Glomerular endothelial cell (primary cell): ENCODE measurements at places on chromosomes 11 and 22.
A peak's percentile ranks its signal among the peaks of the same experiment; 100 is the strongest.

DNA sequence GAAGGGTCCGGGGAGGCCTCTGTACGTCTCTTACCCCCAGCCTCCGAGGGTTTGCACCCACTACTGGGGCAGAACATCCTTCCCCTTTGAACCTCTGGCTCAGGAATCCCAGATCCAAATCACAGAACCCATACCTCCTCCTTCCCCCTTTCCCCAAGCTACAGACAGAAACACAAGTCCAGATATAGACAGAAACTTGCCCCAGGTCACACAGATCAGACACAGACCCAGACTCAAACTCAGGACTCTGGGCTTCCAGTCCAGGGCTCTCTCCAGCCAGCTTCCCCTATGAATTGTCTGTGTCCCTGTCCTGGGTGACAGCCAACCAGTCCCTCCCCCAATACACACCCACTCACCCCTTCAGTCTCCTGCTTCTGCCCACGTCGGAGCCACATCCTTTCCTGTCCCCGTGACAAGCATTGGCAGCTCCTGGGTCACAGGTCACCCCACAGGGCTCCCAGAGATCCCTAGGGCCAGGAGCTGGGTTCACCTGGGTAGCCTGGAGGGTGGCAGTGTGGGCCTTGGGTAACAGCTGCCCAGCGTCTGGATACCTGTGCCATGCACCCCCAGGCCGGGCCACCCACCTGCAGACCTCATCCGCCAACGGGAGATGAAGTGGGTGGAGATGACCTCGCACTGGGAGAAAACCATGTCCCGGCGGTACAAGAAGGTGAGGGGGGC, 772 bp downstream of the TBC1D10C start:
- DNase-seq: no peak

- peak; percentile 79 for DNase-seq
Observed at GRCh38 chr11:102780491-102780918, at the start of gene MMP10. TSS of gene MMP10 (minus strand) at chr11:102780628. CDS start at chr11:102780591, 37 bp downstream.

GRCh38 chr22:46668116-46668515, 47.9 kb downstream of the GRAMD4 start:
- no peak for DNase-seq

GRCh38 chr22:50244420-50245213, at the start of gene TUBGCP6:
TSS of gene TUBGCP6 (minus strand) at chr22:50245023. CDS start at chr22:50244459, 564 bp downstream.
- DNase-seq: no peak

DNA sequence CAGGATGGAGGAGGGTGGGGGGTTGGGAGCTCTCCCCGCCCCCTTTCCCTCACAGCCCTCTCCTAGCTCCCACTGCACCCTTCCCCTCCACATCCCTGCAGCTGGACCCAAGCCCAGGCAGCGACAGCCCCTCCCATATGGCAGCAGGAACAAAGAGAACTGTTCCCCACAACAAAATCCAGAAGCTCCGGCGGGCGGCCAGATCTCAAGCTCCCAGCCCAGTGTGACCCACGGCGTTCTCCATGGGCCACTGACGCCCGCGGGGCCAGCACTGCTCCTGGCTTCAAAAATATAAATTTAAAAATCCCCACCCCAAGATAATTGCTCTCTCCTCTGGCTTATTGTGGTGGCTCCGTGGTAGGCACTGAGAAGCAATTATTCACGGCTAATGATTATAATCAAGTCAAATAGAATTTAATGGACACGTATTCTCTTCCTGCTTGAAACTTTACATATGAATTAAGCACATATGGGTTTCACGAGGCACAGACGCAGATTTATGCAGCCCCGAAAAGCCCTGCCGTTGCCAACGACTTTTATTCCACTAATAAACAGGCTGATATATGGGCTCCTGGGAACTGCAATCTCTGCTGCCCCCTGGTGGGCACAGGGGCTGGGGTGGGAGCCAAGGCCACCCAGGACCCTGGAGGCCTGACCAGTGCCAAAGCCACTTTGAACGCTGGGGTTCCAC, 17.5 kb downstream of the MACROD1 start:
- peak; percentile 31 for DNase-seq

DNA sequence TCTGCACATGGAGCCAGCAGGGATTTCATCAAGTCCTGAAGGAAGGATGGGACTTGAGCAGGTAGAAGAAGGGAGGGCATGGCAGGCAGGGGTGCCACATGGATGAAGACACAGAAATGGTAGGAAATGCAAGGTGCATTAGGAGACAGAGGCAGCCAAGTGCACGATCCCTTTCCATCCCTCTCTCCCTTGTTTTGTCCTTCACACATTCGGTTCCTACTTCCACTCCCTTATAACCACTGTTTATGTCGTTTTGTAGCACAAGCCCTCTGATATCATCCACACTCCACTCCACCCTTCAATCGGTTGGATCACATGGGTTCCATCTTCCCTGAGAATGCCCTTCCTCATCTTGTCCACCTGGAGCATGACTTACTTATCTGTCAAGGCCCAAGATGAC, 35.2 kb downstream of the IFT27 start:
- DNase-seq: no peak

GRCh38 chr11:36010010-36010740, 66.3 kb downstream of the LDLRAD3 start:
- DNase-seq: no peak

GRCh38 chr22:27435844-27436576, 365.5 kb downstream of the MN1 start:
- no peak for DNase-seq

DNA sequence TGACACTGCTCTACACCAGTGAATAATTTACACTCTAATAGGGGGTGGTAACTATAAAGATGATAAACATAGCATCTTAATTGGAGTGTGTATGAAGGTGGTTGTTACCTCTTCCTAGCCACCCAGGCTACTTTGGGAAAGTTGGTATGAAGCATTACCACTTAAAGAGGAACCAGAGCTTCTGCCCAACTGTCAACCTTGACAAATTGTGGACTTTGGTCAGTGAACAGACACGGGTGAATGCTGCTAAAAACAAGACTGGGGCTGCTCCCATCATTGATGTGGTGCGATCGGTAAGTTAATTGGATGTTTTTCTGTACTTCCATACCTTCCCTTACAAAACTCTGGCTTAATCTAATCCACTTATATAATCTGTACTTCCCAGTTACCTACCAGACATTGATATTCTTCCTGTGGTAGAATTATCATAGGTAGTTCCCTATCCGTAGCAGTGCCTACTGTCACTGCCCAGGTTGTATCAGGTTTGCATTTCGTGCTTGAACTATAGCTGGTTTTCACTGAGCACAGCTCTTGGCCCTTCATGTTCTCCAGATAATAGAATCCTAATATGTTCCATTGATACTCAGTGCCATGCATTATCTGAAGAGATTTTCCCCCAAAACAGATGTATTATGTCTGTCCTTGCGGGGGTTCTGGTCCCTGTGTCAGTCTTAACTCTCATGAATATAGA, 2.2 kb downstream of the RPL27A start:
- no peak for DNase-seq

- no peak for DNase-seq
Observed at GRCh38 chr11:69327741-69328191, 33.8 kb downstream of the MYEOV start.

- no peak for DNase-seq
Observed at GRCh38 chr11:119006656-119007055, 8.7 kb downstream of the CENATAC start.

DNA sequence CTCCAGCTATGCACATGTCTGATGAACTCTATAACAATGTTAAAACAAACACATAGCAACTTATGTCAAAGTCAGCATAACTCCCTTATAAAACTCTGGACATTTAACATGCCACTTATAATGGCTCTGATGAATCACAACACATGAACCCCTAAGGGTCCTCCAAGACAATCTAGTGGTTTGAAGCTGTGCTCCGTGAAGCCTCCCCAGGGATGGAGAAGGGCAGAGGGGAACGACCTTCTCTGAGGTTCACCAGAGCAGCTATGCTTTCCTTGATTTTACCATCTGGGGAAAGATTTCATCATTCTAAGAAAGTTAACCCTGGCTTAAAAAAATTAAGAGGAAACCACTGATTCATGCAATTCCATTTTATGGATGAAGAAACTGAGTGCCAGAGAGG, 84.4 kb downstream of the MPPED2 start:
- DNase-seq: no peak
